ENCODE measurements at places on chromosomes 1 and 21.
A peak's percentile ranks its signal among the peaks of the same experiment; 100 is the strongest.

- DNase-seq: peak; percentile 47
These were observed 56.1 kb downstream of the MEF2D start for GRCh38 chr1:156444407-156445001.

DNA sequence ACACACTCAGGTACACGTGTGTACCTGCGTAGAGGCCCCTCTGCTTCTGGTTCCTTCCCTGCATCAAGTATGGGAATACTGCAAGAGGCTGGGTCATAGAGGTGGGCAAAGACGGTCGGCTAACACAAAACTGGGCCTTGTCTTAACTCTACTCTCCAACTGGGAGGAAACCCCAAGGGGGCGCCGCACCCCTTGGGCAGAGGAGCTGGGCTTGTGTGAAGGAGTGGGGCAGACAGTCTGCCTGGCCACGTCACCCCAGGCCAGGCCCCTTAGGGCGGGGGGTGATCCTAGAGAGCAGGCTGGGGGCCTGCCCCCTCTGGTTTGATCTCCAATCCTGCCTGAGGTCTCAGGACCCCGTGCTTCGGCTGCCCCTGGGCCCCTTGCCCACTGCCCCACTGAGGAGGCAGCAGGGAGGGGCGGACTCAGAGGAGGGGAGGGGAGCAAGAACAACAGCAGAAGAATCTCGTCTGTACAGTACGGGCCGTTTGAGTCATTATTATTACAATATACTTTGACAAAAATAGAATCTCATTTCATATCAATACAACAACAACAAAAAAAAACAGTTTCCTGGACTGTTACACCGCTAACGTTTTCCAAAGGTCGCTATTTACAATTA is 34.7 kb downstream of the MEF2D start:
- no peak for DNase-seq

DNA sequence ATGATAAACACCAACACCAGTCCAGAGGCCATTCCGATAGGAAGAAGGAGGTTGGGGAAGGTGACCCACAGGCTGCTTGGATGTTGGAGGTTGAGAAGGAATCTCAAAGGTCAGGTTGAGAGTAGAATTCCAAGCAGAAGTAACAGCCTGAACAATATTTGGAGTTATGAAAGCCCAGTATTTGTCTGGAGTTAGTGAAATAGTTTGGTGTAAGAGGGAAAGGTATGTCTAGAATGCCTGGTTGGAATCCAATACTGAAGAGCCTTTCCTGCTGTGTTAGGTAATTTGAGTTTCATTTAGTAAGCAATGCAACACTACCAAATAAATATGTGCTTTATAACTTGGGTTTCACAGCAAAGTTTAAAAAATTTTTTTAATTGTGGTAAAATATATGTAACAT is 70.5 kb upstream of the MCOLN3 start:
- no peak for DNase-seq

- DNase-seq: no peak
These were observed 50.3 kb downstream of the HIVEP3 start for GRCh38 chr1:41868241-41868998.

DNA sequence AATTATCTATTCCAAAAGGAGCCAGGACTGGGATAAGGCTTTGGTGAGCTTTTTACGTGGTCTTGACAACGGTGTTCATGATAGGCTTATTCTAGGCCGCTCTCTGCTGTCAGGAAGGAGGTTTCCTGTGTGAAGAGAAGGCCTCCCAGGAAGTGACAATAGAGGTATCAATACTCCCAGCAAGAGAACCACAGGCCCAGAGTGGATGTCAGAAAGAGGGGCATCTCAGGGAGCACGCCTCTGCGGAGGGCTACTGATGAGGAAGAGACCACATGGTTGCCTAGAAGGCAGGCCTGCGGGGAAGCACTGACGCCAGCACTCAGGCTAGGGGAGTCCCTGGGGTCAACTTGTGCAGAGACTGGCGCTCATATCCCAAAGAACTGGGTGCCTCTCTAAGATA is 60.4 kb downstream of the ITPKB start:
- no peak for DNase-seq

GRCh38 chr1:209667708-209668107 is 7.5 kb upstream of the G0S2 start:
- peak; percentile 47 for DNase-seq

GRCh38 chr1:54290506-54291184 is 90.7 kb downstream of the MRPL37 start:
- peak; percentile 83 for DNase-seq

DNA sequence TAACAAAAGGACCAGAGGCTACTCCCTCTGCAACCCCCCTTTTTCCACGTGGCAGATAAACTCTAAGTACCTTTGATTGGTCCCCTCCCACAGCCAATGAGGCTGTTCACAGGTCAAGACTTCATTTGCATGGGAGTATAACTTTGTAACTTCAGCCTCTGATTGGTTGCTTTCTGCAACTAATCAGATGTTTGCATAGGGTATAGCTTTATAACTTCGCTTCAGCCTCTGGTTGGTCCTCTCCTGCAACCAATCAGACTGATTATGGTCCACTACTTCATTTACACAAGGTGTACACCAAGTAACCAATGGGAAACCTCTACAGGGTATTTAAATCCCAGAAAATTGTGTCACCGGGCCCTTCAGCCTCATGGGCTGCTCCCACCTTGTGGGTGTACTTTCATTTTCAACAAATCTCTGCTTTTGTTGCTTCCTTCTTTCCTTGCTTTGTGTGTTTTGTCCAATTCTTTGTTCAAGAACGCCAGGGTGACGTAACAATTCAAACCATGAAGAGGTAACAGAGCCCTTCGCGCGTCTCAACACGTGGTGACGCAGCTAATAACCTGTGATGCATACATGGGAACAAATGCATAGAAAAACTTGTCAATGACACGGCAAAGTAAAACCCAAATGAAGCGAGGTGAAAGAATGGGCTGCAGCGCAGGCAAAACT is 47.2 kb downstream of the VPS26C start:
- DNase-seq: no peak

GRCh38 chr1:86419277-86419903 is 4.6 kb upstream of the CLCA2 start:
- DNase-seq: peak; percentile 19

DNA sequence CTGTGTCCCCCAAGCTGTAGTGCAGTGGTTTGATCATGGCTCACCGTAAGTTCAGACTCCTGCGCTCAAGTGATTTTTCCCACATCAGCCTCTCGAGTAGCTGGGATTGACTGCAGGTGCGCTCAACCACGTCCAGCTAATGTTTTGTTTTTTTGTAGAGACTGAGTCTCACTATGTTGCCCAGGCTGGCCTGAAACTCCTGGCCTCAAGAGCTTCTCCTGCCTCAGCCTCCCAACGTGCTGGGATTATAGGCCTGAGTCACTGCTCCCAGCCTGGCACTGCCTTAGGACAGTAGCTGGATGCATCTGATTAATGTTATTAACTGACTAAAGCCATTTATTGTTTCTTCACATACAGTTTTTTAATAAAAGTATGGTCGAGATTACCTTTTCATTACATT is 40.2 kb downstream of the RNF11 start:
- DNase-seq: no peak

DNA sequence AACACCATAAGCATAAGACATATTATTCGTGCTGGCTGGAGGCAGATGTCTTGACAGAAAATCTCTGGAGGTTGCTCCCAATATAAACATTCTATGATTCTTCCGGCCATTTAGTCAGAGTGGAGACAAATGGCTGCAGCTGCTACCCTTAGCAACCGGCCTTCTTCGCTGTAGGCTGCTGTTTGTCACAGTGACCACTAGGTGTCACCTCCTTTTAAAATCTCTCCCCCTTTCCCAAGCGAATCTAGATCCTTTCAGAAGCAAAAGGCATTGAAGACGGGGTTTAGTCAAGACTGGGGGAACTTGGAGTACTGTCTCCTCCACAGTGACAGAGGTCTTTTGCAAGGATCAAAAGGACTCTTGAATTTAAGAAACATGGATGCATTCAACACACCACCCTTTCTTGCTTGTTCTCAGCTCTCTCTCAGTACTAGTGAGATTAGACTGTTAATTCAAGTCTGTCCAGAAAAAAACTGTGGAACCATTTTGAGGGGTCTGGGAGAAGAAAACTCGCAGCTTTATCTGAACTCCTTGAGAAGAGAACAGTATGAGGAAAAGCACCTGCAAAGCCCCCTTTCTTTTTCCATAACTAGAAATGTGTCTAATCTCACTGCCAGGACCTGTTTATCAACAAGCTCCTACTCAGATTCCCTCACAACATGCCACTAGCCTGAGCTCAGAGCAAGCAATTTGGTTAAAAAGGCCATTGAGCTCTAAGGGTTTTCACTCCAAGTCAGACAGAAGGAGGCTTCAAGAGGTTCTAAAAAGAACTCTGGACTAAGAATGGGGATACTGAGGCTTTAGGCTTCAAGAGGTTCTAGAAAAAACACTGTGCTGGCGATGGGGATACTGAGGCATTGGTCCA is 408.3 kb upstream of the PLXNA2 start:
- DNase-seq: peak; percentile 87

GRCh38 chr21:21111309-21111920 is 113.2 kb downstream of the NCAM2 start:
- DNase-seq: no peak

- DNase-seq: no peak
These were observed 880.2 kb downstream of the LTN1 start for GRCh38 chr21:28112511-28112910.

DNA sequence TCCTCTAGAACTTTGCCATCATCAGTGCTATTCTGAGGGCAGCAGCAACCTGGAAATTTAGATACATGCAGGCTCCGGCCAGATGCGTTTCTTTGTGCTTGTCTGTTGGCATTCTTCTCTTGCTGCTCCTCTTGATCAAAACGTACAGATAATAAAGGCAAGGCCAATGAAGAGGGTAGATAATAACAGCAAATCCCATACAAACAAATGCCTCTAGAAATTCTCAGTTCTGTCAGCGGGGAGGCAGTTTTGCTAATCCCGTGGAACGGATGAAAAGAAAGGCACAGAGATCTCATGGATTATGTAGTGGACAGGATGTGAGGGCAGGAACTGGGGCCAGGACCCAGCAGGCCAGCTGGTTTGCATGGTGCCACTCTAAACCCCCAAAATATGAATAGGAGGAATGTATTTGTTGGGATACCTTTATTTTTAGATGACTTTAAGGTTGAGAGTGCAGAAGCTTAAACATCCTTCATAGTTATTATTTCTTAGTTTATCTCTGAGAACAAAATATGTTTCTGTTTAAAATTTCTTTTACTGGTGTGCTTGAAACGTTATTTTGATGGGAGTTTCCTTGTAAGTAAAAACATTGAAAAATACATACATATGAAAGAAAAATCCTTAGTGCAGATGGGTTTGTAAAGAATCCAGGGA is 1.5 kb downstream of the ITSN1 start:
- DNase-seq: no peak

GRCh38 chr1:172465617-172466016 is 21.7 kb upstream of the PIGC start:
- DNase-seq: no peak

DNA sequence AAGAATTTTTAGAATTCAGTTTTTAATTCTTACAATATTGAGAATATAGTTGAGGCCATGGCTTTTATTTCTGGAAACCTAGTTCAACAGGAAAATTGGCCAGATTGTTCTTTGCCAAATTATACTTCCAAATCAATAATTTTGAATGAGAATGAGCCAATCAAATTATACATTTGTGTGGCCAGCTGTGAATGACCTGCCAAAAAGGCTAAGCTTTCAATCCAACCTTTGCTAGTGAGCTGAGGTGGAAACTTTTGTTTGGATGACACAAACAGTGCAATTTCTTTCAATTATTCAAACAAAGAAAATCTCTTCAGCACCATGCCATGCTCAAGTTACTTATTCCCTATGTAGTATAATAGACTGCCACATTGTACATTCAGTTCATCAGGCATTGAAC is 167.8 kb downstream of the PATJ start:
- no peak for DNase-seq

GRCh38 chr1:101316256-101316655 is 79.4 kb downstream of the S1PR1 start:
- no peak for DNase-seq

DNA sequence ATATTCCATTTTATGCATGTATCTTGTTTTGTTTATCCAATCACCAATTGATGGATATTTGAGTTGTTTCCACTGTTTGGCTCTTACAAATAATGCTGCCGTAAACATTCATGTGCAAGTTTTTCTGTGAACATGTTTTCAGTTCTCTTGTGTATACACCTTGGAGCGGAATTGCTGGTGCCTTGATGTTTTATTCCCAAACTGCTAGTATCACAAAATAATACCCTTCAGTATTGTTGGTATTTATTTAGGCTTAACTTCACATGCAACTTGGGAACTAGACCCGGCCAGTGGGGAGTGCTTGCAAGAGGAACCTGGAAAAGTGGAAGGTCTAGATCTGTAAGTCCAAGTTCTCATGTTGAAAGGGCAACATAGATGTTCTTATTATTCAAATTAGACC is 115.9 kb downstream of the CRYAA start:
- DNase-seq: no peak

GRCh38 chr1:225578251-225578977 is 74.5 kb downstream of the ENAH start:
- DNase-seq: peak; percentile 33

GRCh38 chr1:211741116-211741515 is 65.7 kb upstream of the NEK2 start:
- DNase-seq: no peak

DNA sequence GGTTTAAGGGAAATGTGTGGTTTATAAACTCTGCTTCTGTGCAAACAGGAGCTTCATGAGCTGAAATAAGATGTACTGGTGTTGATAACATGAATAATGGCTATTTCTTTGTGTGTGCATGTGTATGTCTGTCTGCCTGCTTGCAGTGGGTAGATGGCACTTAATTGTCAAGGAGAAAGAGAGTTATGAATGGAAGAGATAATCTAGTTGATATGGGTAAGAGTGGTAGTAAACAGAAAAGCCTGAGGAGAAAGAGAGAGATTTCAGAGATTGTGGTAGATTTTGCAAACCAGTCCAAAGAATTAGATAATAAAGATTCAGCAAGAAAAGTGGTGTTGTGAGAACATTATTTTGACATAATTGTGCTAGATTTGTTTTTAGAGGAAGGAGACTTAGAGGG is 7.7 kb downstream of the SUCO start:
- no peak for DNase-seq

DNA sequence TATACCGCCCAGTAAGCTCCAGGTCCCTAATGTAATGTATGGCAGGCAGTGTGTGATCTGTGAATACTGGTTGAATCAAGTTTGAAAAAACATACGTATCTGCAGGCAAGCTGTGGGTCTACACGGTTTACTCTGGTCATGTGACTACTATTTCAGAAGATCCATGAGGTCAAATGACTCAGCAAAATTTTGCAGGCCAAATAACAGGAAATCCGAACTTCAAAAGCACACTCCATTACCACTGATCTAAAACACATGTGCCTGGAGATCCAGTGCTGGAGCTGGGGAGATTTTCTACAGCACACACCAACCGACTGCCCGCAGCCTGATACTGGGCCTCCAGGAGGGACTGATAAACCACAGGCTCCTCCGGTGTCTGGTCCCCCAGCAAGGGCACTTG is 64.5 kb upstream of the SLC44A3 start:
- peak; percentile 97 for DNase-seq

- peak; percentile 28 for DNase-seq
These were observed 7.4 kb downstream of the PEX10 start for GRCh38 chr1:2404890-2405511.

DNA sequence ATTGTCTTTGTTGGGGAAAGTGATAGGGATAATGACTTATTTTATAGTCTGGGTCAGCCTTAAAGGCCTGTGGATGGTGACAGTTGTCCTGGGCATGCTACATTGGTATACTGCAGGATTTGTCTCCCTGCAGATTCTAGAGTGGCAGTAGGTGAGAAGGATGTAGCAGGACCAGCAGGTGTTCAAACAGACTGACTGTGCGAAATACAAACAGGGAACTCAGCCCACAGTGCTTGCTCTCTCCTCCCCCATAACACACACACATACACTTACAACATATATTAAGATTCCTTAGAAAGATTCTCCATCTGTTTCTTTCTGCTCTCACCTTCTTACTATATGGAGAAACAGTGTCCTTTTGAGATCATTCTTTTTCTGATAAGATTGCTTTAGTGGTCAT is 6.9 kb downstream of the PDE4B start:
- no peak for DNase-seq
